ENCODE measurements at places on chromosomes 13 and 19. TPM values are rescaled to one million over a fixed set of nuclear protein-coding genes. Genes with fewer than 3 reads are reported as not detected.

GRCh38 chr19:16191216-16191908, 6.2 kb downstream of the FAM32A start:
- no peak overlapping the region for H3K27ac ChIP-seq
- H3K4me3 ChIP-seq, result no peak overlapping the region
- no peaks in the 10 kb centered on the region for H3K27me3 ChIP-seq

NAXD gene
- 6.8 TPM for total RNA-seq

- peaks cover 58% of the 10 kb centered on the region for H3K36me3 ChIP-seq
- peaks cover 24% of the 10 kb centered on the region for H3K4me1 ChIP-seq
- DNase-seq, result peak; percentile 93
Measured at GRCh38 chr13:46160471-46161066, 21.4 kb downstream of the LCP1 start.

DNA sequence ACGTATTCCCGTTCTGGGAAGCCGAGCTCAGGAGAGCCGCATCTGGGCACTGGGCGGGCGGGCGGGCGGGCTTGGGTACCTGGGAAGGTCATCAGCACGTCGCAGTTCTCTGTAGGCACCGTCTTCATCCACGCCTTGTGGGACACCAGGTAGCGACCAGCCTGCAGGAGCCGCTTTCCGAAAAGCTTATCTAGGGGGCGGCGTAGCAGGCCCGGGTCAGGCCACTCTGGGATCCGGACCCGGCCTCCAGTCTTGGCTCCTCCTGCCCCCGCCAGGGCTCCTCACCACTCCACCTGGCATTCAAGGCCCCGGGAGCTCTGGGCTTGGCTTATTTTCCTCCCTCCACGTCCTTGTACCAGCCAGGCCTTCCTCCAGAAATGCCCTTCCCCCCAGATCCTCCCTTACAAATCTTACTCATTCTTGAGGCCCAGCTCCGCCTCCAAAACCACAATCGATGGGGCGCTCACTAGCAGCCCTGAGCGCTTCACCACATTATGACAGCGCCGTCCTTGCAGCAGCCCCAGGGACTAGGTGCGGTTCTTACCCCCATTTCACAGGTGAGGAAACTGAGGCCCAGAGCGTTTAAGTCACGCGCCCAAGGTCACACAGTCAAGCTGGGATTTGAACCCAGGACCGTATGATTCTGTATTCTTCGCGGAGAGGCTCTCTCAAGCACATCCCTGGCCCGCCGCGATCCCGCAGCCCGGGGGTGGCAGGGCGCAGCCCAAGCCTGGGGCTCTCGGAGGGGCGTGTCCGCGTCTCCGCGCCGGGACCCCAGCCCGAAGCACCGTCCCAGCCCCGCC, 843 bp downstream of the ANO8 start:
- peaks cover 54% of the 10 kb centered on the region for H3K4me1 ChIP-seq
- H3K4me3 ChIP-seq, result peak overlapping the region; percentile 45
- H3K27ac ChIP-seq, result no peak overlapping the region
- no peaks in the 10 kb centered on the region for H3K27me3 ChIP-seq
- no peaks in the 10 kb centered on the region for H3K36me3 ChIP-seq
- peak; percentile 50 for DNase-seq

GPR12 gene
- total RNA-seq, result not detected

RFPL4AL1 gene
- total RNA-seq, result not detected

GRCh38 chr19:7550987-7551761, 15.7 kb downstream of the PNPLA6 start:
- H3K27me3 ChIP-seq, result no peaks in the 10 kb centered on the region
- H3K4me1 ChIP-seq, result no peaks in the 10 kb centered on the region
- peaks cover 30% of the 10 kb centered on the region for H3K36me3 ChIP-seq
- no peak overlapping the region for H3K4me3 ChIP-seq

Data from natural killer cell (primary cell).